ENCODE measurements at places on chromosomes 3 and 15.

- DNase-seq, result no peak
Measured at GRCh38 chr15:73867426-73867825, 5.9 kb upstream of the TBC1D21 start.

DNA sequence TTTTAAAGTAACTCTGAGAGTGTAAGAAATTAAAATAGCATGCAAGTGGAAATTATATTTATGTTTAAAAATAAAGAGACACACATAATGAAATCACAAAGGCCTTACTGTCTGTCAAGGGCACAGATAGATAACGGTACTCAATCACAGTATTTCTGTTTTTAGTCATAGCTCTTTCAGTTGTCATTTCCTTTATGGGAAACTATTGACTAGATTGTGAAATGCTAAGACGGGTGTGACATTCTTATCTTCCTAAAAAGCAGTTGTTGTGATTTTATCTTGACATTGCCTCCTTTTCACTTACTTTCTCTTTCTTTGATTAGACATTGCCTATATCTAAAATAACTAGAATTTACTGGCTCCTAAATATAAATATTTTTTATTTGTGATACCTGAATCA is 100.1 kb upstream of the PLSCR5 start:
- no peak for DNase-seq

DNA sequence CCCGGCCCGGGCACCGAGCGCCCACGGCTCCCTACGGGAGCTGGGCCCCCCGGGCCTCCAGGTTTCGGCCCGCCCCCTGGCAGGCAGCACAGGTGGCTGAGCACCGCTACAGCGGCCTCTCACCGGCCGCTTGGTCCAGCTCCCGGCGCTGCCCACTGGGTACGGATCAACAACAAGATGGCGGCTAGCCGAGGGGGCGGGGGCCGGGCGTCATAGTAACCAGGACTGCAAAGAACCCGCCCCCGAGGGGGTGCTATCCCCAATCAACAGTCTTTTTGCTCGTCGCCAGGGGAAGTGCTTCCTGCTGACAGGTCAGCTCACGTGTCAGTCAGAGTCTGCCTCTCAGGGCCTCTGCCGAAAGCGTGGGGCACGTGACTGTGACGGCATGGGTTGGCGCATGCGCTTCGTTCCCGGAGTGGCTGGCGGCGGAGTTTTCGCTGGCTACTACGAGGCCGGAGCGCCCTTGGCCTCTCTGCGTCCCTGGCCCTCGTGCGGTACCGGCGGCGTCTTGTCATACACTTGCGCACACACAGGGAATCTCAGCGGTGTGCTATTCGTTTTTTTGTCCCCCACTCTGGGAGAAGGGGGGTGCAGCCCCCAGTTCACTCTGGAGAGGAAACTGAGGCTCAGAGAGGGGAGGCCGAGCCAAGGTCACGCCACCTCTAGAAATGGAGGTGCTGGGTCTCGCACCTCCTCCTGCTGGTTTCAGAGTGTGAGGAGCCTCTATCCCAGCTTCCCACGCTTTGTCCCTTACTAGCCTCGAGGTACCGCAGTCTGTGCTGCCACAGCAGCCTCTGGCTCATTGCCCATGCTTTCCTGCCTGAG is at the start of gene IP6K1:
Gene IP6K1, minus strand, starts transcription at position 186 of the 825 bp plus-strand sequence. CDS start 38,502 bp downstream, outside the sequence.
- peak; percentile 100 for DNase-seq

DNA sequence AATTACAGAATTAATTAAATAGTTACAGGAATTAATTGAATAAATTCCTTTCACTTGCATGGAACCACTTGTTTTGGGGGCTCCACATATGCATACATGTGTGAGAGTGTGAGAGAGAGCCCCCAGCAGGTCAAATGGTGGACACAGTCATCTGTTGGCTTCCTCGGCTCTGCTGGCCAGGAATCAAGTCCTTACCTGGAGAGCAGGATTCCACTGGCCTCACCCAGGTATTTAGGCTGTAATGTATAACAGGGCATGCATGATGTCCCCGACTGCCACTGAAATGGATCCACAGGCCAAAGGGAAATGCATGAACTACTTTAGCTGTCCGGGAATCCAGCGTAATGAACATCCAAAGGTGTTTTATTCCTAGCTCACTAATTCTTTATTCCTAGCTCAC is 139.7 kb upstream of the SMAD3 start:
- DNase-seq, result no peak

GRCh38 chr15:60423537-60423936 is 25.8 kb upstream of the ANXA2 start:
- peak; percentile 31 for DNase-seq

DNA sequence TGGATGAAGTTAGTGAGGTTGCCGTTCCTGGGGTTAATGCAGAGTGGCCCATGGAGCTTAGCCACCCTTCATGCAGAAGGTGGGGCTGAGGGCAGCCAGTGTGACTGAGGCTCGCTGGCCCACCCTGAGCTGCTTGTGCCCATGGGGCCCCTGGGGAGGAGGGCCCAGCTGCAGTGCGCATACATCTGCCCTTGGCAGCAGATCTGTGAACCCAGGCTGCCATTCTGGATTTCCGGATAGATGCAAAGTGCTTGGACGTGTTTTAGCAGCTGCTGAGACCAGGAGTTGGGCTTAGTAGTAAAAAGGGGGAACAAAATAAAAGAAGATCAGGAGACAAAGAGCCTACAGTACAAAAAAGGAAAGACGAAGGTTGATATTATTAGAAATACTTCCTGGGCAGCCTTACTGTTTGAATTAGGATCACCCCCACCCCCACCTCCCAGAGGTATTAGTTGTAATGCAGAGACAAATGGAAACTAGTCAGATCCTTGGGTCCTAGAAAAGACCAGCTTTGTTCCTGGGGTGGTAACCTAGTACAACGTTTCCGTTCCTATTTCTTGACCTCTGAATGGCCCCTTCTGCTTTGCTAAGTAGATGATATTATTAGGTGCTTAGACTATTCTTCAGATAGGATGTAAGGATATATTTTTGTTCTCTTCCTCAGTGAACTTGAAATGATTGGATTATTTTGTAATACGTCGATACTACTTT is 70.2 kb downstream of the IGF1R start:
- no peak for DNase-seq

DNA sequence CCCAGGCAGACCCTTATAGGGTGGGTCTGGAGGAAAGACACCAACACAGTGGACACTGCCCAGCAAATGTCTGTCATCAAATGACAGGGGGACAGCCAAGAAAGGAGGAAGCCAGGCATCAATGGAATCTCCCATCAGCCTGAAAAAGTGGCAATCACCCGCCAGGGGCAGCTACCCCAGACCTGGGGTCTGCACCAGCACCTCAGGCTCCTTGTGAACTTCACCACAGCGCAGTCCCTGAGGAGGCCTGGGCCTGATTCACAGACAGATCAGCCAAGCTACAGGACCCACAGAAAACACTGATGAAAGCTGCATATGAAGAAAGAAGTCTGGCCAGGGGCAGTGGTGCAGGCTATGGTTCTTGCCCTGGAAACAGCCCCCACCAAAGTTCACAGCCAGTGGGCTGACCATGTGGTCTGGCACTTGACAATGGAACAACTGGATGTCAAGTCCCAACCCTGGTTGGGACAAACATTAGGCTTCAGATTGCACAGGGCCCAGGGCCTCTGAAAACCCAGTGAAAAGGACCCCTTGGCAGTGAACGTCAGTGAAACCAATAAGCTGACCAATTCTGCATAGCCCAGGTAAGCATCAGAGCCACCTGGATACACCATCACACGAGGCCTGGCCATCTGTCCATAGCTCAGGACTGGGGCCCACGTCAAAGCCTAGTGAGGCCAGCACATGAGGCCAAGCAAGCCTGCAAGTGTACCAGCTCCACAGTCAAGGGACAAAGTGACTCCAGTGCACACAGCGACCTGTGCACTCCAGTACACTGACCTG is 29.1 kb downstream of the ALS2CL start:
- DNase-seq, result no peak

DNA sequence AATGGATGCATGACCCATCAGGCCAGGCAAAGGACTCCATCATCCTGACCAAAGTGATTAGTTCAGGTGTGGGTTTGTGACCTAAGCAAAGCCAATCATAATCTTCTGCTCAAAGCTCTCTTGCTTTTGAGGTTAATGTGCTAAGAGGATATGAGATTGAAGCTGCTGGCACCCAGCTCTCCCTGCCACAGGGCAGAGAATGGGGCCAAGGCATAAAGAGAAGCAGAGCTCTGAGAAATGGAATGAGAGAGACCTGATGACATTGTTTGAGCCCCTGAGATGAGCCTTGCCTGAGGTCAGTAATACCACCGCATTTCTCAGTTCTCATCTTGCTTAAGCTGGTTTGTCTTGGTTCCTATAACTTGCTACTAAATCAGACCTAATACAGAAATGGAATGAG is 6.4 kb upstream of the PARP6 start:
- no peak for DNase-seq

GRCh38 chr3:16529264-16529663 is 15.8 kb upstream of the RFTN1 start:
- DNase-seq, result no peak

- DNase-seq, result no peak
Measured at GRCh38 chr3:116423374-116423773, 21.9 kb downstream of the LSAMP start.

GRCh38 chr3:31431321-31431720 is 101.4 kb upstream of the STT3B start:
- no peak for DNase-seq

GRCh38 chr3:4223777-4224176 is 79.4 kb upstream of the SETMAR start:
- DNase-seq, result no peak
